Peyer's patch (tissue), 4 donors: ENCODE measurements at places on chromosomes 4 and X. TPM values are rescaled to one million over a fixed set of nuclear protein-coding genes. Genes with fewer than 3 reads are reported as not detected.

GRCh38 chr4:149713031-149713430 is 102.6 kb downstream of the IQCM start:
- no peak for DNase-seq

DNA sequence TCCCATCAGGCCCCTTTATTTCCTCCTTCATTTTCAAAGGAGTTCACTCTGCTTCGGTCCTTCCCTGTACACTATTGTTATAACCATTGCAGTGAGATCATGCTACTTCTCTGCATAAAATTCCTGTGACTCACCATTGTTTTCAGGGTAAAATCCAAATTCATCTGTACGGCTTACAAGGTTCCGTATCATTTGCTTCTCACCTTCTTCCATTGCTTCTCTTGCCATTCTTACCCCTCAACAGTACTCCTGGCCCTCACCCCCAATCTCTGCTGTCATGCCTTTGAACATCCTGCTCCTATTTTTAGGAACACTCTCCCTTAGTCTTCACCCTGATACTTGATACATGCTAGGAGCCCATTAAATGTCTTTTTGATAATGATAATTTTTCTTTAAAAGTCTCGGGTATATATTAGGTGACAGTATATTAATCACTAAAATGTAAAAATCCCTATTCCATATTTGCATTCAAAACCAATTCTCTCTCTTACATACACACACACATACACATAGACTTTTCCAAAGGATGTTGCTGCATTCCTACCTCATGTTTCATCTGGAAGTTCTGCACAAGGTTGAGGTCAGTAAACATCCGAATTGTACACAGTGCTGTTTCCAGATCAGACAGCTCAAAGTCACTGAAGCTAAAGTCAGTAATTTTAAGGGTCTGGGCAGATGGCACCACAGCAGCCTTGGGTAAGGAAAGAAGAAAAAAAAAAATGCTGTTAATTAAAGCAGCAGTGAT is 103.4 kb downstream of the PDE5A start:
- DNase-seq: no peak

DNA sequence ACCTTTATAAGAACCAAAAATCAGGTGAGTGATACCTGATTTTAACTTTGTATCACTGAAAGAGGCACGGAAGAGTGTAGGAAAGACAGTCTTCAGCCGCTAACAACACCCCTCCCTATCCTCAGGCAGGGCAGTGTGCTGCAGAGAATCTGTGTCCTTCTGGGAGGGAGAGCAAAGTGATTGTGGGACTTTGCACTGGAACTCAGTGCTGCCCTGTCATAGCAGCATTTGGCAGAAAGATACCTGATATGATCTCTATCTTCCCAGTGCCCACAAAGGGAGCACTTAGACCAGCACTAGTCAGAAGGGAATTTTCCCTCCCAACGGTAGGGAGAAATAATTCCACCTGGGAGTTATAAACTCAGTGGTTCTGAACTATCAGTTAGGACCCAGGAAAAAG is 139.0 kb downstream of the FMR1NB start:
- no peak for DNase-seq

HERC3 gene
- total RNA-seq: 61.6 TPM

DNA sequence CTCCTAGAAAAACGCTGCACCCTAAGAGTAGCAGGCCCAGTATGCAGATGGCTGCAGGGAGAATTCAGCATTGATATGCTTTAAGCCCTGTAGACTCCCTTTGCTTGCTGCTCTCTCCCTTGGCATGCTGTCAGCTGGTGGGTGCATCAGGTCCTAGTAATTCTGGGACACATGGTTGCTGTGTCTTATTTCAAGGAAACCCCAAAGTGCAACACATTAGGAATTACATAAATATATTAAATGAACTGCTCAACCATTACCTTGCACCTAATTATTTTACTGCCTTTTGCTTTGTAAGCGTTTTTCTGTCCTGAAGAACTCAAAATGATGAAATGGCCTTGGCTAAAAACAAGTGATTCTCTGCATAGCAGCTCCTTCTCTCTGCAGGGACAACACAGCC is 516.3 kb downstream of the ZIC3 start:
- no peak for DNase-seq

GRCh38 chrX:1153940-1154339 is 58.5 kb downstream of the CRLF2 start:
- DNase-seq: no peak

- no peak for DNase-seq
Observed at GRCh38 chr4:89403826-89404225, 96.2 kb upstream of the GPRIN3 start.

TRMT10A gene
- total RNA-seq: 7.4 TPM

TCEAL7 gene
- total RNA-seq: 2.3 TPM

PAGE4 gene
- total RNA-seq: not detected

DNA sequence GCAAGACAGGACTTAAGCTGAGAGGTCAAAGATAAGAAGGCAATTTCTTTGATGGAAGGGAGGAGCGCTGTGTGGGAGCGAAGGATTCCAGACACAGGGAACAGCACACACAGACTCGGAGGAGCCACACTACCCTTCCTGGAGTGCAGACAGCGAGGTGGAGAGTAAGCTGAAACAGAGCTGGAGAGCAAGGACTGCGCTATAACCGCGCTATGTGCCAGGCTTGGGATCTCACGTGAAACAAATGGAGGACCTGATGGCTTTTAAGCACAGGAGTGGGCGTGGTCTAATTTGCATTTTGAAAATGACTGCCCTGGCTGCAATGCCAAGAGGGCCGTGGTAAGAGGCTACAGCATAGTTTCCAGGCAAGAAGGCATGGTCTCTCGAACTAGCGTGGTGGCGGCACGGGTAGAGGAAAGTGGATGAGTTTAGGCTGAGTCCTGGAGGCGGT is 113.9 kb upstream of the SORBS2 start:
- DNase-seq: no peak

PRKG2 gene
- total RNA-seq: 13.2 TPM

- no peak for DNase-seq
Observed at GRCh38 chr4:93437991-93438390, 390.6 kb upstream of the ATOH1 start.

AREG gene
- total RNA-seq: 27.2 TPM

DNA sequence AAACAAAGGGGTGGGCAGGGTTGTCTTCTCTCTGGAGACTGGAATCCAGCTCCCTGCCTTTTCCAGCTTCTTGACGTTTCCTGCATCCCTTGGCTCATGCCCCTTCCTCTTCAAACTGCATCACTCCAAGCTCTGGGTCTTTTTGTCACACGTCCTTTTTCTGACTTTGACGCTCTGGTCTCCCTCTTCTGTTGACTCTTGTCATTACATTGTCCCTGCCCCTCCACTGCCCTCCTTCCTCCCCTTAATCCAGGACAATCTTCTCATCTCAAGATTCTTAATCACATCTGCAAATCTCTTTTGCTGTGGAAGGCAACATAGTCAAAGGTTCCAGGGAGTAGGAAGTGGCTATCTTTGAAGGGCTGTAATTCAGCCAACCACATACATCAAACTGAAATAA is 178.3 kb downstream of the TMA16 start:
- DNase-seq: no peak

- no peak for DNase-seq
Observed at GRCh38 chrX:104334971-104335370, 80.2 kb upstream of the ESX1 start.

DNA sequence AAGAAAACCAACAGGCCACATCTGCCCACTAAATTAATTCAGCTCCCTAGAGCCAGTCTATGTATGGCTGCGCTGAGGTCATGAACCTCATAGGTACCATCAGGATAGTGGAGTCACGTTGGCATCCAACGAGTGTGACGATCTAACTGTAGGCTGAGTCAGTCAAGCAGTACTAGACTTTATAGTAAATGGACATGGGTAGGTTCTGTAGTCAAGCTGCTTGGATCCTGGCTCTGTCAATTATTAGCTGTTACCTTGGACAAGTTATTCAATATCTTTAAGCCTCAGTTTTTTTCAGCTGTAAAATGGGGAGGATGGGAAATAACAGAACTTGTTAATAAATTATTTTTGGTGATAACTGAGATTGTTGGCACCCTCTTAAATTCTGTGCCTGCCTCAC is 432.4 kb upstream of the RASGEF1B start:
- DNase-seq: no peak

DNA sequence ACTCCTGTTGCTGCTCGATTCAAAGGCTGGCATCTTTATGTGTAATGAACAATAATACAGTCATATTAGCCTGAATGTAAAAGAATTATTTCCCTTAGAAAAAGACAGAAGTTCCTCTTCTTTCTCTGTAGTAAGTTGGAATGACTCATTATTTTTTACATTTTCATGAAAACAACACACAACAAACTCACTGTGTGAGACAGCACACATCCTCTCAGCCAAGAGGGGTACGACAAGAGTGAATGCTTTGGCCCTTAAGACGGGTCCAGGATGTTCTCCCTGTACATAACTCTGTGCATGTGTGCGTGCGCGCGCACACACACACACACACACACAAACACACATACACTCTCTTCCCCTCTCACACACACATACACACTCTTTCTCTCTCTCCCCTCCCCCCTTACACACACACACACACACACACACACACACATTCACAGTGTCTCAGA is 72.8 kb downstream of the MANBA start:
- DNase-seq: no peak

DNA sequence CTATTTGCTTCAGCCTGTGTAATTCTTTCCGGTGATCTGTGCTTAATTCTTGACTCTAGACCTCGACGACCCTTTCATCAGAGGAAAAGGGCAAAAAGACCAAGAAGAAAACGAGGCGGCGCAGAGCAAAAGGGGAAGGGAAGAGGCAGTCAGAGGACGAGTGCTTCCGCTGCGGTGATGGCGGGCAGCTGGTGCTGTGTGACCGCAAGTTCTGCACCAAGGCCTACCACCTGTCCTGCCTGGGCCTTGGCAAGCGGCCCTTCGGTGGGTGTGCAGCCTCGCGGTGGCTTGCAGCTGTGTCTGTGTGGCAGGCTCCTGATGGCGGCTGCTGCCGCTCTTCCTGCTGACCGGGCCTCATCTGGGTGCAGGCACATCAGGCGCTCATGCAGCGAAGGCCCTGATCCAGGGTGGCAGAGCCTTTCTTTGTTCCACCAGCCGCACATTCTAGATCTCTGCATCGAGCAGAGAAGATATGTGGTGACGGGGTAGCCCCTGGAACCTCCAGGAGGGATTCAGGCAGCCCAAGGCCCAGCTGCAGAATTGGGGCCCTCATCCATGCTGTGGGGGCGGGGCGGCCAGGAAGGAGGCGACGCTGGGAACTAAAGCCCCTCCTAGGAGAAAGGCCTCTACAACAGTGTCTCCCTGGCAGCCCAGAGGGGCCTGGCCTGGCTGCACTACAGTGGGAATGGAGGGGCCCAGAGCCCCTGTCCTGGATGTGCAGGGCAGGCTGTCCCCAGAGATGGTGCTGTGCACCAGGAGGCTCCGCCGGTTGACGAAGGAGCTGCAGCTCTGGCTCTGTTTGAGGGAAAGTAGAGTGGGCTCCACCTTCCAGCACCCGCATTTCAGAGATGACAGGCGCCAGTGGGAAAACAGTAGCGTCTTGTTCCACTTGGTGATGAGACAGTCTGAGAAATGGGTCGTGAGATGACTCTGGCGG is 32.1 kb downstream of the NELFA start:
- DNase-seq: no peak

GRCh38 chrX:7996414-7996813 is 69.2 kb upstream of the PNPLA4 start:
- no peak for DNase-seq

MAN2B2 gene
- total RNA-seq: 23.1 TPM

- DNase-seq: no peak
Observed at GRCh38 chrX:154064637-154065435, 32.7 kb downstream of the MECP2 start.

HSFX4 gene
- total RNA-seq: not detected

GRCh38 chr4:48970471-48970921 is 15.6 kb upstream of the CWH43 start:
- no peak for DNase-seq

- DNase-seq: no peak
Observed at GRCh38 chrX:67207912-67208311, 335.9 kb upstream of the AR start.

DNA sequence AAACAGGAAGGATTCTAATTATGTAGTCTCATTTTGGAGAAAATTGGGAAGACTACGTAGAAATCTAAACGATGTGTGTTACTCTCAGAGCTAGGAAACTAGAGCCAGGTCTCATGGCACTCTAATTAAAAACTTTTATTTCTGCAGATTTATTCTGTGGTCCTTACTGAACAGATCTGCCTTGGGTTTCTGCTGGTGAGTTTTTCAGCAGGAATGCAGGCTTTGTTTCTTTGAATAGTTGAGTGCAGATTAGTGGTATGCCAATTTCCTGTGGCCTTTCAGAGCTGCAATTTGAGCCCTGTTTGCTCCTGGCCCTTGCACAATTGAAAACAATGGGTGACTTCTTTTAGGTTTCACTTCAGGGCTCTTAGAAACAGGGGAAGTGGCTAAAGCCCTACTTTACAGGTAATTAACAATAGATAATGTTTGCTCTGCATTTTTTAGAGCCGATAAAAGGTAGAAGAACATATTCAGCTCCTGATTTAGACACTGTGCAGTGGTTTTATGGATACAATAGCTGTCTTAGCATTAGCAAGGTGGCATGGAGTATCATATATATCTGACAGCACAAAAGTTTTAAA is 21.8 kb downstream of the SPRY1 start:
- no peak for DNase-seq

DNA sequence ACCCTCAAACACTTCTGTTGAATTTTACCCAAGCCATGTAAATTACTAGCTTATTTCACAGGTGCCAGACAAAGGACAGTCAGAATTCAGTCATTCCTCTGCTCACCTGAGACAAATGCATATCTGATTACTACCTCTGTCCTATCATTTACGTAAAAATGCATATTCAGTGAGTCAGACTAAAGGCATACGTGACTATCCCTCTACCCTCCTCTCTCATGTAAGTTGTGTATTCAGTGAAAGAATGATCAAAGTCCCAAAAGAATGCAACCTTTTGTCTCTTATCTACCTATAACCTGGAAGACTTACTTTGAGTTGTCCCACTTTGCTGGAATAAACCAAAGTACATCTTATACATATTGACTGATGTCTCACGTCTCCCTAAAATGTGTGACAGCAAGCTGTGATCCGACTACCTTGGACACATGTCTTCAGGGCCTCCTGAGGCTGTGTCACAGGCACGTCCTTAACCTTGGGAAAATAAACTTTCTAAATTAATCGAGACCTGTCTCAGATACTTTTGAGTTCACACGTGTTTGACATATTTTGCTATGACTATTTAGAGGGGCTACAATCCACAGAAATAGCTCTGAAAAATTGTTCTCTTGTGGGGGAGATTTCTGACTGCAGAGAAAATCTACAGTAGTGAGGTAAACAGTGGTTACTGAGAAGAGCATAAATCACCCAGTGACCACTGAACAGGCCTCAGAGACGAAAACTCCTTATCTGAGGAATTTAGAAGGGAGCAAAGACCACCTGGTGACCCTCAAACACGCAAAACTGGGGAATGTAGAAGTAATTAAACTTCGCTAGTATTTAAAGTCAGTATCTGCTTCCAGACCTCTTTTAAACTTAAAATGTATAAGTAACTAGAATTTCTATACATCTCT is 1575.8 kb downstream of the STIM2 start:
- DNase-seq: no peak

- no peak for DNase-seq
Observed at GRCh38 chrX:120308959-120309872, 2.0 kb downstream of the TMEM255A start.

MTTP gene
- 475 TPM for total RNA-seq
